ENCODE measurements at places on chromosomes 13 and 19.

GRCh38 chr13:28357911-28358433 is 137.0 kb downstream of the FLT1 start:
- no peak for DNase-seq

GRCh38 chr13:49996161-49996915 is 504 bp upstream of the TRIM13 start:
- DNase-seq, result peak; percentile 92

DNA sequence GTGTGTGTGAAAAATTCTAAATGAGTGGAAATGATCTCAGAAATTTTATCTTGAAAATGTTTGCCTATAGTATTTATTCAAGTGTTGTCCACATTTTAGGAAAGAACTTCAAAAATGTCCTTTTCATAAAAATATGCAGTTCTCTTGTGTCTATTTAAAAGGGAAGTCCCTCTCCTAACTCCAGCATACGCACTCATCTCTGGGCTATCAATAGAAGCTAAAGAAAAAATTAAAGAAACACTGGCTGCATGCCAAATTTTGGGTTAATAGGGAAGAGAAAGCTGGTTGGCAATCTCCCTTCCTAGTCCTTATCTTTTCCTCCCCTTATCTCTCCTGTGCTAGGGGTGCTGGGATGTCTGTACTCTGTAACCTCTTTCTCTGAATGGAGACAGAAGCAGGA is 313.3 kb downstream of the ENOX1 start:
- DNase-seq, result no peak

DNA sequence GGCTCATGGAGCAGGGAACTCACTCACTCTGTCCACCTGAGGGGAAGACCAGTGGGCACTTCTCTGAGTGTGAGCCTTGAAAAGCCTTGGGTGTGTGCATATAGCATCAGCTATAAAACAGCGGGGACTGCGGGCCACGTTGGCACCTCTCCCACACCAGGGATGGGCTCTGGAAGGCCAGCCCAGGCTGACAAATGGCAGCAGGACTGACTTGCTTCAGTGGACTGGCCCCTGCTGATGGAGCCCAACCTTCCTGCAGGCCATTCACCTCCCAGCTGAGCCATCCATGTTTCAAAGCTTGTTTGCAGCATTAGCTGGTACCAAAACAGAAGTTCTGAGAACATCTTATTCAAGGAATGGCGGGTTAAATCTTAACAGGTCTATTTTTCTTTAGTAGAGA is 21.0 kb downstream of the TSHZ3 start:
- DNase-seq, result no peak

GRCh38 chr13:94602467-94602866 is 810 bp downstream of the GPR180 start:
- DNase-seq, result no peak

DNA sequence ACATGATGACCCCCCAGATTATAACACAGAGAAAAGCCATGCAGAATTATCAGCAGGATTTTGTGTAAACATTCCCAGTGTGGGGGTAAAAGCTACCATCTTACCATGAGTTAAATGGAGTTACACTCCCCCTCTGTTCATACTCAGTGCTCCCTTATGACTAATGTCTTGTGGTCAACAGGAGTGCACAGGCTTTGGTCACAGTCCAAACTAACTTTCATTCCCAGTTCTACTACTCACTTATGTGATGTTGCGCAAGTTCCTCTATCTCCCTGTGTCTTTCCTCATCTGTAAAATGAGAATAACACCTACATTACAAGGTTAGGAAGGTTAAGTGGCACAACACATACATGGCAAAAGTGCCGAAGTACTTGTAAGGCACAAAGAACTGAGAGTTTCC is 277.9 kb downstream of the RBM26 start:
- no peak for DNase-seq

DNA sequence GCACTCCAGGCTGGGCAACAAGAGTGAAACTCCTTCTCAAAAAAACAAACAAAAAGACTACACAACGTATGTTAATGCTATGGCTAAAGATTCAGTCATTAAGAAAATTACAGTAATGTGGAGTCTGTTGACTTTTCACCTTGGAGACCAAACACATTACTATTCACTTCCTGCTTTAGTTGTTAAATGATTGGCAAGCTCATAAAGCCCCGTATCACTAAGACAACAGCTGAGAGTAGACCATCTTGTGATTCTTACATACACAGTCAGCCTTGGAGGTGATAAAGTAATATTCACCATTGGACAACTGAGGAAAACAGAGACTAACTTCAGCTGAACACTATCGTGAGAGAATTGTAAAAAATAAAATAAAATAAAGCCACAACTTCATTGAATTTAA is 86.5 kb downstream of the KCTD12 start:
- peak; percentile 13 for DNase-seq

DNA sequence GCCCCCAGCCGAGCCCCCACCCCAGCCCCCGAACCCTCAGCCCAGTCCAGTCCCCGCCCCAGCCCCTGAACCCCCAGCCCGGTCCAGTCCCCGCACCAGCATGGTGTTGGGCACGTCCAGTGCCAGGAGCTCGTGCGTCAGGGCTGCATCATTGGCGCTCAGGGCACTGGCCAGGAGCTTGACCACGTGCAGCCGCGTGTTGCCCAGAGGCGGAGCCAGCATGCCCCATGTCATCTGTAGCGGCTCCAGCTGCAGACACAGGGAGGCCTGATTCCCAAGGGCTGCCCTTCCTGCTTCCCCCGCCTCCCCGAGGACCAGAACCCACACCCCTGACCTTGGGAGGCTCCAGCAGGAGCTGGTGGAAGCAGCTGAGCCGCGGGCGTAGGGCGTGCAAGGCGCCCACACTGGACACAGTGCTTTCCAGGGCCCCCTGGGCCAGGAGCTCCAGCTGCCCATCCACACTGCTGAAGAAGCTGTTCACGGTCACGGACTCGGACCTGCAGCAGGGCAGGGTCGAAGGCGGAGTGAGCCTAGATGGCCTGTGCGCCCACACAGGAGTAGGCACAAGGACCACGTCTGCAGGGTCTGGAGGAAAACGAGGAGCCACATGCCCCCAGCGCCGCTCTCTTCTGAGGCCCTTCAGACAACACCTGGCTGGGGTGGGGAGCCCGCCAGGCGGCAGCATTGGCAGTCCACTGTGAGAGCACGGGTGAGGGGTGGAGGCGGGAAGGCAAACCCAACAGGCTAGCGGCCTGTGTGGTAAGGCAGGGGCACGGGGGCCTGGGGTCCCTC is 12.8 kb upstream of the TMEM86B start:
- no peak for DNase-seq

Measured in GM13976 (cell line).